ENCODE measurements at places on chromosomes 5 and 9.
A peak's percentile ranks its signal among the peaks of the same experiment; 100 is the strongest.

GRCh38 chr9:134175808-134176598 lies 11.6 kb upstream of the RNU6ATAC start:
- DNase-seq = no peak

DNA sequence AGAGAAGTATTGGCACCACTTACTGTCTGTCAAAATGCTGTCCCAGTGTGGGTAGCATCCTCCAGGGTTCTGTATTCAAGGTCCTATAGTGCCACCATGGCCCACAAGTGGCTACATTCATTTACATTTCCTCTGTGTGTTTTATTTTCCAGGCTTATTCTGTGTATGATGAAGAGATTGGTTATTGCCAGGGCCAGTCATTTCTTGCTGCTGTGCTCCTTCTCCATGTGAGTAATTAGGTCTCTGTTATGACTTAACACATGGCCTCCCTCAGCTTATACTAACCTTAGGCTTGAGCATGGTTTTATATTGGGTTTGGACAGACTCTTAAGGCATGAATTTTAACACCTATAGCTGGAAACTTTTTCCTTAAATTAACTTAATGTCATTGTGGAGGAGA lies 36.7 kb downstream of the GPR21 start:
- DNase-seq = no peak

DNA sequence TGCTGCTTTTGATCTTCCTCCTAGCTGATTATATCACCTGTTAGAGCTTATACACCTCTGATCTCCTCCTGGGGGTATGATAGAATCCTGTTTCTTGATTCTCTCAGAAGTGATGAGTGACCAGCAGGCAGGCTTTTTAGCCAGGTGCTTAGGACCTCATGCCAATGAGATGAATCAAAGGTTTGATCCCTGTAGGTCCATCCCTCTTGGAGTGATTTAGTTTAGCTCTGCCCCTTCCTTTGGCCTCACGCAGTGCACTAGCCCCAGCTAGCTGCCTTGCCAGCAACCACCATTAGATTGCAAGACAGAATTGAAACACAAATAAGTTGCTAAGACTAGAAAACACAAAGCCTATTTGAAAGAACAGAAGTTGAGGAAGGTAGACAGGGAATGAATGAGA lies 84.4 kb downstream of the ZSWIM6 start:
- no peak for DNase-seq

DNA sequence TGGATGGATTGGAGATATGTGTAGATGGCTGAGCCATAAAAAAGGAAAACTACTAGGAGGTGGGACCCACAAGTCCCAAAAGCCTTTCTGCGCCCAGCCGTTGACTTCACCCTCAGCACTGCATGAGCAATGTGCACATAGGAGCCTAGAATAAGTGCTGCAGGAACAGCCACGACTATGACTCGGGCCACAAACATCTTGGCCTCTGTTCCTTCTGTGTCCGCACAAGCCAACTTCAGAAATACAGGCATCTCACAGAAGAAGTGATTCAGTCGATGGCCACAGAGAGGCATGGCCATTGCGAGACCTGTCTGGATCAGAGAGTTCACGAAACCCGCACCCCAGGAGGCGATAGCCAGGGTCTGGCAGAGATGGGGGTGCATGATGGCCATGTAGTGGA lies 587 bp downstream of the OR2Y1 start:
- DNase-seq = no peak

GRCh38 chr5:142465476-142465875 lies 140.7 kb upstream of the SPRY4 start:
- DNase-seq = no peak

DNA sequence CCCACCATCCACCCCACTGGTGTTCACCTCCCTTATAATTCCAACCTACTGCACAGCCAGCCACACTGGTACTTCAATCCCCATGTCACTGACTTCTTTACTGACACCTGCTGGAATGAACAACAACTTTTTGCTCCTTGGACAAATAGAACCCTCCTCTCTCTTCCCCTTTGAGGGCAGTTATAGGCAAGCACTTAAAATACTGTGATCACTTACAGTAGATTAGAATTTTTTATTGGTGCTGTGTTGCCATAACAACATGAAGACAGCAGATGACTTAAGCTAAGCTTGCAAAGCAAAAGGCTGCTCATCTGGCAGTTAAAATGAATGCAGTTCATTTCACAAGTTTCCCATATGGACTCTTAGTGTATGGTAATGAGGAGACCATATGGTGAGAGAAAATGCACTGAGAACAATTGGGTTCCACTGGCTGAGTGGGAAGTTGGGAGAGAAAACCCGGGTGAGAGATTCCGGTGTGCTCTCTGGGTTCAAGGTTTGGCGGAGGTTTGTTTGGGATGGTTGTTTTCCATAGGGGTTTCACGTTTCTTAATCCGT lies 374.3 kb downstream of the EBF1 start:
- DNase-seq = no peak

DNA sequence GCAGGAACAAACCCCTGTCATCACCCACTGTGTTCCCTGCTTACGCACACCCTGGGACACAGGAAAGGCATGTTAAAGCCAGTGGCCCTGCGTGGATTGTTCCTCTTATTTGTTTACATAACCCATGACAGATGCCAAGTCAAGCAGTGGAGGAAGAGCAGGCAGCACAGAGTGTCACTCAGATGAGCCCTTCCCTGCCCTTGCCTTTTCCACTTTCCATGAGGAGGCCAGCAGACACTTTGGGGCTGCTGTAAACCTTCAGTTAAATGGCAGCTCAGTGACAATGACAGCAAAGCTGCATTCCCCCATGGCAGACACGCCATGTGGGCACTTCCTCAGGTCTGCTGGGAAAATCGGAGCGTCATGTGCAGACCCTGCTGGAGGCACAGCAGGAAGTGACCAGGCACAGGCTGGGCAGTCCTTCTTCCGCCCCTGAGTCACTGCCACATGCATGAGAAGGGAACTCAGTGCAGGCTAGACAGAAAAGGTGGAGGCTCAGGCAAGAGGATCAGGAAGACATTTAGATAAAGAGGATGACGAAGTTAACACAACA lies 216.8 kb upstream of the PIK3R1 start:
- DNase-seq = no peak

GRCh38 chr5:32276173-32276853 lies 36.4 kb downstream of the MTMR12 start:
- no peak for DNase-seq

- DNase-seq = no peak
Observed at GRCh38 chr5:17343675-17344074, 126.2 kb downstream of the BASP1 start.

DNA sequence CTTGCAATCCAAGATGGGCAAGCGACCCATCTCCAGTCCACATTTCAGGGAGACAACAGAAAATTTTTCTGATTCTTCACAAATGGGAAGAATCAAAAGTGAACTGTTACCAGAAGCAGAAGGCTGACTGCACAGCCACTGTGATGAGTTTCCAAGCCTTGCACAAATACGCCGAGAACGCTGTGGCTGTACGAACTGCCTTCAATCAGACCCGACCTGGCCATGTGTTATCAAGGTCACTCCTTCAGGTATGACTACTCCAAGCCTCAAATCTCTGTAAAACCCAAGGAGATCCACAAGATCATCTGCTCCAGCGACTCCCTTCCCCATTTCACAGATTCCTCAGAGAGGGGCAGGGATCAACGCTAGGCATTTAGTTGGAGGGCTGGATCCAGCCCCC lies 26.9 kb downstream of the RAPGEF1 start:
- no peak for DNase-seq

- no peak for DNase-seq
Observed at GRCh38 chr5:393846-394275, 49.1 kb upstream of the EXOC3 start.

GRCh38 chr5:140926443-140927227 lies 536 bp downstream of the PCDHAC1 start:
- DNase-seq = peak; percentile 53

DNA sequence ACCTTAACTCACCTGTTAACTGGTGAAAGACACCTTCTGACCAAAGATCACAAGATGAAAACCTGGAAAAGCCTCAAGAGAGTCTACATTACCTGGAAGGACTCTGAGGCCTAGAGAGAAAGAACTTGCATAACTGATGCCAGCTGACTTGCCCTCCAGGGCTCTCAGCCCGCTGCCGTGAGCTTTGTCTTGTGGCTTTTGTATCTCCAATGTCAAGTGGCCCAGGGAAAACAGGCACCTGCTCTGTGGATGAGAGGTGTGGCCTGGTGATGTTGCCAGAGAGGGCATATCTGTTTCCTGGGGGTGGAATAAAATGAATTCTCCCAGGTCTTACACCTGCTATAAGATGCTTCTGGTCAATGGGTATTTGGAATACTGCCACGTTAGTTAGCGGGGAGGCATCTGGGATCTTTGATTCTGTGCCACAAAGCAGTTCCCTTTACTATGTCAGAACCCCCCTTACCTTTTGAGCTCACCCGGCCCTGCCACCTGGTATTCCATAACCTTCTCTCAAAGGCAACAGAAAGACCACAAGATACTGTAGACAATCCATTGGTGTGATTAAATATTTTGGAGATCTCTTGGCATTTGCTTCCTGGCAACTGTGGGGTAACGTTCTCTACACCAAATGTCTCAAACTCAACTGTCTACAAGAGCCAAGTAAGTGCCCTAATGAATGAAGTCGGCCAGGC lies 54.9 kb upstream of the N4BP3 start:
- DNase-seq = no peak

DNA sequence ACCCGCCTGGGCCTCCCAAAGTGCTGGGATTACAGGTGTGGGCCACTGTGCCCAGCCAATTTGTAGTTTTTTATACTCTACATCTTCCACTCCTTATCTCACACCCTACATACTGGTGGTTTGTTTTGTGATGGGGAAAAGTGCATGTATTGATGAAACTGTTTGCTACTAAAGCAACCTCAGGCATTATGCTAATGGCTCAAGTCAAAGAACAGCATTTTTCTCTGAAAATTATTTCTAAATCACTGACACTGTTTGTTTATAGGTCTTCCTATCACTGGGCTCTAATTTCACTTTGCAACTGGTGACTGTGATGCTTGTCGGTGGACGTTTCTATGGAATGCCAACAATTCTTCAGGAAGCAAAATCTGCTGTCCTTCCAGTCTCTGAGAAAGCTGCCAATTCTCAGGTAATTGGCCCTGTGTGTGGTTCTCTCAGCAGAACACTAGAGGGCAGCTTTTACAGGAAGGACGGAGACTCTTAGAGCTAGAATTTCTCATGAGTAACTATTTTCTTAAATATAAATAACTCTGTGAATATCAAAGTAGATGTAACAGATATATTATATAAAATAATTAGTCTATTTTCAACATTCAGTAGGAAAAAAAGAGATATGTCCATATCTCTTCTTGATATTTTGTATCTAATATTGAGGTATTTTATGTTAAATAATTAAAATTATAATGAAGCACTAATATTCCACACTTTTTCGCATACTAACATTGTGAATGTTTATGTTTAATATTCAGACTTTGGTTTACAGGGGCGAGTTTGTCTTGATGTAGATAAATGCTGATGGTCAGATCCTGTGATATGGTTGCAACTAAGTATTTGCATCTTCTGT lies 244.1 kb downstream of the ADGRV1 start:
- DNase-seq = peak; percentile 15

- DNase-seq = no peak
Observed at GRCh38 chr5:178547052-178547666, 43.0 kb downstream of the COL23A1 start.

GRCh38 chr9:88816141-88816540 lies 175.1 kb upstream of the S1PR3 start:
- no peak for DNase-seq

DNA sequence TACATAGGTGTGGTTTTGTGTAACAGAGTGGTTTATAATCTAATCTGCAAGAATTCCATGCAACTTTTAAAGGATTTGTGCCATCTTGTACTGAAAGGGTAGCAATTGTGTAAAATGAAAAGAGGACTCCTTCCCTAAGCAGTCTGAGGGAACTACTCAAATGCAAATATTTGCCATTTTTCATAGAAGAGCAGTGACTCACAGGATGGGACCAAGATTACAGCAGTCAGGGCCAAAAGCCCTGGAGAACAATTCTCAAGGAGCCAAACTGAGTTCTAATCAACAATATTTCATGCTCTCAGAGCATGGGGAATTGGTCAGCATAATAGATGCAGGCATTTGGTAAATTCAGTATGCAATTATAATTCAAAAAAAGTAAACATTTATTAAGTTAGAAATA lies 495.8 kb downstream of the CHSY3 start:
- no peak for DNase-seq

DNA sequence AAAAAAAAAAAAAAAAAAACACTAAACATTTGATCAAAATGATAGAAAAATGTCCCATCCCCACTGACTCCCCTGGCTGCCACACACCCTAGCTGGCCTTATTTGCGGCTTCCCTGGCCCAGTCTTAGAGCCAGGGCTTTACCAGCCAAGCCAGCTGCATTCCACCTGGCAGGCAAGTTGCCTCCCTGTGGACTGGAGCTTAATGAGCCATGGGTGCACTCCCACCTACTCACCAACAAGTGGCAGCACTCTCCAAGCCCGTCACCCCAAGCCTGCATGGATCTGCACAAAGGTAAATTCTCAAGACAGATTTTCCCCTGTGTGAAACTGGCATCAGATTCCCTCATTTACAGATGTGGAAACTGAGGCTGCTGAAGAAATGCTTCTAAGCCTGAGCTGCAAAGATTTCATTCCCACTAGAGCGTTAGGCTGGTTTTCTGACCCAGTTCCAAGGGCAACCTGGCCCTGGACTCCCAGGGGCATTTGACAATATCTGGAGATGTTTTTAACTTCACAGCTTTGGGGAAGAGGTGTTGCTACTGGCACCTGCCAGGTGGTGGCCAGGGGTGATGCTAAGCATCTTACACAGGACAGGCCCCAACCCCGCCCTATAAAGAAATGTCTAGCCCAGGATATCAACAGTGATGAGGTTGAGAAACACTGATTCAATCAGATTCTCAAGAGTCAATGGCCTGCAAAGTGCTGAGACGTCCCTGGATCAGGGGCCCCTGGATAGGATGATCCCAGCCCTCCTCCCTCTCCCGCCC lies 21.9 kb upstream of the VDAC1 start:
- peak; percentile 63 for DNase-seq

GRCh38 chr5:160850421-160850820 lies 1.6 kb downstream of the ATP10B start:
- no peak for DNase-seq

DNA sequence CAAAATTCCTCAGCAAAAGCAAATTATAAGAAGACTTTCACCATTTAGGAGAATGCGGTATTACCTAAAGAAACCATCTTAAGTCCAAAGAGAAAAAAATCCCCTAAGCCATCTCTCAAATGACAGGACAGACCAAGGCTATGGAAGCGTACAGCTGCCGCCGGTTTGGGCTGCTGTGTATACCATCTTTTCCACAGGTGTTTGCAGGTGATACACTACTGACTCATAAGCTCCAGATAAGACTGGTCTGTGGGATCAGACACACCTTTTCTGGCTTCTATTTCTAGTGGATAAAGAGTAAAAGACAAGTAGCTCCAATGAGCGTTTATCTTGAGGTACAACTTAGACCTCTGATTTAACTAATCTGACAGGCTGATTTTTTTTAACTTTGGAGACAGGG lies 7.7 kb downstream of the CDKN2AIPNL start:
- DNase-seq = no peak

GRCh38 chr5:151924564-151925301 lies at the start of gene GLRA1:
GLRA1 (minus strand) TSS chr5:151924851; CDS start chr5:151924549, 302 bp downstream.
- peak; percentile 55 for DNase-seq

Data from activated CD4-positive, alpha-beta T cell treated with anti-CD3 and anti-CD28 coated beads, Interleukin-2, amount 50 U/mL, for 48 hours (primary cell).